ENCODE measurements at places on chromosomes 6 and 20.

DNA sequence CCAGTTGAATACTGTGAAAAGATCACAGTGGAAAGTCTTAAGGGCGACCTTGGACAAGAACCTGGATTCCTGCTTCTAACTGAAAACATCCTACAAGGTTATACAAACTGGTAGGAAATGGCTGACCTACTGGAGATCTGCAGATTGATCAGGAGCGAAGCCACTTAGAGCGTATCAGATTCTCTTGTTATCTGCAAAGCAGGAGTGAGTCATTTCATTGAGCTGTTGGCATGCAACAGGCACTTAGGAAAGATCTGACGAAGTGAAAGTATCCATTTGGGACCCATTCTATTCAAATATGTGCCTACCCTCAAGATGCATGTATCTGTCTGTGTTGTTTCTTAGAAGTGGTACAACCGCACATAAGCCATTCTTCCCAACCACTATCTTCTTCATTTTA lies 131.2 kb upstream of the RIN2 start:
- no peak for DNase-seq

GRCh38 chr6:156821707-156822106 lies 44.5 kb downstream of the ARID1B start:
- no peak for DNase-seq

- peak; percentile 40 for DNase-seq
These were observed 161.8 kb downstream of the LRFN2 start for GRCh38 chr6:40425192-40425919.

DNA sequence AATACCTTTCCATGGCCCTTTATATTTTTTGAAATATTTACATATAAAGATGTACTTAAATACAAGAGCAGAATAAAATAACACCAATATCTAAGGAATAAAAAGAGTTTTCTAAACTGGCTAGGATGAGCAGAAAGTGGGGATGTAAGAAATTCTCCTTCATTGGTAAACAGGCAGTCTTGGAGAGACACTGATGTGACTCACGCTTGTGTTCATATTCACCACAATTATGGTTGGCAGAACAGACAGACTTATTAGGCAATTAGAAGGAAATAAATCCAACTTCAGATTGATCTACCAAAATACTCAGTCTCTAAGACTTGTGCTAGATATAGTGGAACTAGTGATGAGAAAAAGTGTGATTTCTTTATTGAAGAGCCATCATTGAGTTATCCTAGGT lies 463.7 kb downstream of the CDC5L start:
- no peak for DNase-seq

DNA sequence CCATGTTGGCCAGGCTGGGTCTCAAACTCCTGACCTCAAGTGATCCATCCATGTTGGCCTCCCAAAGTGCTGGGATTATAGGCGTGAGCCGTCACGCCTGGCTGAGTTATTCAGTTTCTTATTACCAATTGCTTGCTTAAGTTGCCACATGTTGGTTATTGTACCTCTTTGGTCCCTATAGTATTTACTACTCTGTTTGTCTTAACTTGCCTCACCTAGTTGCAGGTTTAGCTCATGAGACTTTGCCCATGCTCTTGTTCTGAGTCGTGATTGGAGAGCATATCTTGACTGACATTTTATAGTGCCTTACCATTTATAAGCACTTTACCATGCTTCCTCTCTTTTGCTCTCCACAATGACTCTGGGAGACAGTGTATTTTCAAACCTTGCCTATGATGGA lies 134.2 kb upstream of the HDGFL1 start:
- no peak for DNase-seq
